ENCODE measurements at places on chromosomes 5 and 9.

GRCh38 chr9:71097671-71098070, 23.8 kb downstream of the TRPM3 start:
- DNase-seq = no peak

GRCh38 chr5:149337736-149338135, 7.6 kb upstream of the GRPEL2 start:
- DNase-seq = no peak

GRCh38 chr5:76379316-76379715, 23.8 kb upstream of the IQGAP2 start:
- no peak for DNase-seq

DNA sequence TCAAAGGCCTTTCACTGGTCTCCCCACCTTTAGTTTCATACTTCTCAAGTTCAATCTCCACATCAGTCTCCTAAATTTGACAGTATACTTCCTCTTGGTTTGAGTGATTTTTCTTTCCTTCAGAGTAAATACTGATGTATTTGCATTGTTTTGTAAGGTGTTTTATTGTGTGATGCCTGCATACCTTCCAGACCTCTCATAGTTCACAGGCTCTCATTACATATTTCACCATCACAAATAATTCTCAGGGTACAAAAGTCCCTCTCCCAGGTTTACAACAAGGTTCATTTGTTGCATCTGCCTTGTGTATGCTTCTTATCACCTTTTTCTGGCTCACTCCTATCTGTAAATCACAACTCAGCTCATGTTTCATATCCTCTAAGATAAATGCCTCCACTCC, 22.2 kb upstream of the TUSC1 start:
- DNase-seq = no peak

- DNase-seq = peak; percentile 44
Observed at GRCh38 chr5:137563646-137564397, 64.7 kb upstream of the SPOCK1 start.

GRCh38 chr5:160463740-160464465, 42.2 kb downstream of the PTTG1 start:
- no peak for DNase-seq

DNA sequence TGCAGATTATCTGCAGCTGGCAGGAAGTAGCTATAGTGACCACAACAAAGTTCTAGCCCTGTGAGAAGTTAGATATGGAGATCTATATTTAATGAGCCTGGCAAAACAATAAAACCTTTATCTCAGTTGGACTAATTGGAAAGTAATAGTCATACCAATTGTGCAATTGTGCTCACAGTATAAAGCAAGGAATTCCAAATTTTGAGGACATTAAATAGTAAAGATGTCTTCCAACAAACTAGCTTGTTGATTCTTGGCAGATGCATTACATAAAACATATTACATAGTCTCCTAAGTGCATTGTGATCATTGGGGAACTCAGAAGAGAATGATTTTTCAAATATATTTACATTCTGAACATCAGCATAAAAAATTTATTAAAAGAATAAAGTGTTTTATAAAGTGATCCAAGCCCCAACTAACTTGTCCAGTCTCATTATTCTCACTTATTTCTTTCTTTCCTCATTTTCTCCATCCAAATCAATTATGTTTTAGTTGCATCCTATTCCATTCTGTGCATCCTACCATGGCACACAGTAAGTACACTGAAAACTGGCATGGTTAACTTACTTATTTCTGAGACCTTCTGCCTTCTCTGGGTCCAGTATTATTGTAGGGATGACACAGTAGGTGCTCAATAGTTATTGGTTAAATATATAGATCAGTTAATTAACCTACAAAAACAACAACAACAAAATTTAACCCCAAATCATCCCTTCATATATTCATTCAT, 977.2 kb upstream of the NUDT12 start:
- no peak for DNase-seq
